ENCODE measurements at places on chromosomes 2 and 18. TPM values are rescaled to one million over a fixed set of nuclear protein-coding genes. Genes with fewer than 3 reads are reported as not detected.

Gene PLGLB2
- total RNA-seq = 5.6 TPM

Gene ANKRD30BL
- total RNA-seq = not detected

Gene LINC00305
- total RNA-seq = not detected

Gene UGT1A1
- total RNA-seq = 0.49 TPM

Gene SFTPB
- total RNA-seq = 6,615 TPM

Gene MYOM1
- 4.6 TPM for total RNA-seq

Gene RGPD8
- total RNA-seq = 51.1 TPM

Gene L3MBTL4
- total RNA-seq = 16.8 TPM

Gene HAAO
- 13.0 TPM for total RNA-seq

Gene TNFRSF11A
- total RNA-seq = 7.8 TPM

Gene CNRIP1
- total RNA-seq = 29.3 TPM

Gene PIEZO2
- total RNA-seq = 33.2 TPM

Gene CAVIN2
- total RNA-seq = 160 TPM

Gene KCNG2
- total RNA-seq = 1.7 TPM

Gene GPBAR1
- 0.60 TPM for total RNA-seq

Gene HES6
- total RNA-seq = 12.5 TPM

DNA sequence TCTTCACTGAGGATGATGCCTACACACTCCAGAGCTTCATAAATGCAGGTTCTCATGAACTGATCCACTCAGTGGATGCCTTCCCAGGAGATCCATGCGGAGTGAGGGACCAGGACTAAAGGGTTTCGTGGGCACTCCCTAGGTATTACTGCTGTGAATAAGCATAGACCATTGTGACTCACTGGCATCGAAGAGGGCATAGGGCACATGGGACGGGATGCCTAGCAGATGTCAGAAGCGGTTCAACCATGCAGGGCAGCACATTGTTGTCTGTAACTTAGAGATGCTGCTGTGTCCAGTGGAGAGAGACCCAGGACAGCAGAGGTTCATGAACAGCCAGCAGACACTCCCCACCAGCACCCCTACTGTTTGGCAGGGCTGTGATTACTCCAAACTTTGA, 17.2 kb downstream of the GKN2 start:
- no peak for DNase-seq

DNA sequence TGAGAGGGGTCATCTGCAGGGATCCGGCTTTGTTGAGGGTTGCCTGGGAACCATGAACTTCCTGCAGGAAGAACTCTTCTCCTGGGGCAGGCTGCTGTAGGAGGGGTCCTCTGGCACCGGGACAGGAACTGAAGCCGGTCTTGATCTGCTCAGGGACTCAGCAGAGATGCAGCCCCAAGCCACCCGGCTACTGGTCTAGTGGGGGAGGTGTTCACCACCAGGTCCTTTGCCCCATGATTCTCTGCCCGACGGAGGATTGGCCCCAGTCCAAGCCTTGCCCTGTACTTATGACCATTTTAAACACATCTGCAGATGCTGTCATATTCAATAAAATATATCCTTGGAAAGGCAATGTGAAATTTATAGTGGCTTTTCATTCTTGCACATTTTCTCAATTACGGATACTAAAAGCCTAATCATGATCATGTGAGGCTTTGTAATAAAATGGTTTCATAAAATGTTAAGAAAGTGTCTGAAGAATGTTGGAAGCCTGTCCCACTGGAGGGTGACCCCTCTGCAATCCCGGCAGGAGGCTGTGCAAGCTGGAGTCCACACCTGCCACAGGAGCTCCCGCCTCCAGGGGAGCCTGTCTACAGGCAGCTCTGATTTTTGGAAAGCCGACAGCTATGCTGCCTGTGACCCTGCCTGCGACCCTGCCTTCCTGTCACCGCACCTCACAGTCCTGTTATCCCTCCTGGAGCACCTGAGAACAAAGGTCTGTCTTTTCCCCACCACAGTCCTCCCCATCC, 98.8 kb upstream of the TAF1B start:
- peak; percentile 16 for DNase-seq

DNA sequence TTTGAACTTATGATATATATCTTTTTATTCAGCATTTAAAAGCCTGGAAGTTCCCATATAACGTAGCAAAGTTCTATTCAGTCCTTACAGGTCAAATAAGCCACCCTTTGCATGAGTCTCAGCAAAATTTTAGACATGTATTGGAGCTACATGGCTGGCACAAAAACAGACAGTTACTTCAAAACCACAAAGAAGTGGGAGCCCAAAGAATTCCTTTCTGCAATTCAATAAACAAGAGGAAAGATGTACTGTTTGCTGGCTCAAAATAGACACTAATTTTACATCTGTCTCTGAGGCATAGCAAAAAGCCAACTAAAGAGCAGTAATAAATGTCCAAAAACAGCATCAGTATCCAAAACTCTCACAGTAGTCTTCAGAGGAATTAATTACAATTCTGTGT, 87.0 kb downstream of the ZEB2 start:
- DNase-seq = no peak

DNA sequence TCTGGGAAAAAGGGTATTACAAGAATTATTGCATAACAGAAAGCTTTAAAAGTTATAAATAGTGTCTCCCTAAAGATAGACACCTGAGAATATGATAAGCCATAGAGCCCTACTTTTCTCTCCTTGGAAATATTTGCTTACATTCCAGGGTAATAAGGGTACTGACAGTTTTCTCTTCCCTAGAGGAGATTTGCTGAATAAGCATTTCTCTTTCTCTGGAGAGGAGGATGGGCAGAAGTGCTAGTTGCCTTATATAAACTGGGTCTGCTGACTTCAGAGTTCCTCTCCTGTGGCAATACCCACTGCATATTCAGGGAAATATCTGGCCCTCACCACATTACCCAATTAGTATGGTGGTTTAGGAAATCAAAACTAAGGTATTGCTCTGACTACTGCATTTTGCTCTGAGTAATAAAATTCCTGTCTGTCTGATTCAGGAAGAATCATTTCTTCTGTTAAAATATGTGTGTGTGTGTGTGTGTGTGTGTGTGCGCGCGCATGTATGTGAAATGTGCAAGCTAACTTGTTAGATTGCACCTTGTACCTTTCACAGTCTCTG, 1391.3 kb downstream of the DSC3 start:
- no peak for DNase-seq

- DNase-seq = no peak
Observed at GRCh38 chr18:48979944-48980890, 29.5 kb upstream of the SMAD7 start.

DNA sequence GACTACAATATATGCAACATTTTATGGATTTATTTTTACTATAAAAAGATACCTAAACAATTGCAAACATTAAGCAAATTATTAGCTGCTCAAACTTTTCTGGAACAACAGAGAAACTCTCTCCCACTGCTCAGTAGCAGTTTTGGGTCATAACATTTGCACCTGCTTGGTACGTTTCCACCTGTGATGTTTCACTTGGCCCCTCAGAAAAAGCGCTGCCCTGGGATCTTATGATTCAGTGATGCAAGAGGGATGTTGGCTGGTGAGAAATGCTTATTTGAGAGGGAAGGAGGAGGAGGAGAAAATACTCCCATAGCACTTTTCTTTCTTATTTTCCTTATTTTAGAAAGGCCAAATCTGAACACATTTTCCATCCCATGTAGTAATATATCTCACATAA, 9.2 kb downstream of the IRS1 start:
- no peak for DNase-seq

- DNase-seq = no peak
Observed at GRCh38 chr2:191145769-191146471, 4.9 kb downstream of the STAT4 start.

DNA sequence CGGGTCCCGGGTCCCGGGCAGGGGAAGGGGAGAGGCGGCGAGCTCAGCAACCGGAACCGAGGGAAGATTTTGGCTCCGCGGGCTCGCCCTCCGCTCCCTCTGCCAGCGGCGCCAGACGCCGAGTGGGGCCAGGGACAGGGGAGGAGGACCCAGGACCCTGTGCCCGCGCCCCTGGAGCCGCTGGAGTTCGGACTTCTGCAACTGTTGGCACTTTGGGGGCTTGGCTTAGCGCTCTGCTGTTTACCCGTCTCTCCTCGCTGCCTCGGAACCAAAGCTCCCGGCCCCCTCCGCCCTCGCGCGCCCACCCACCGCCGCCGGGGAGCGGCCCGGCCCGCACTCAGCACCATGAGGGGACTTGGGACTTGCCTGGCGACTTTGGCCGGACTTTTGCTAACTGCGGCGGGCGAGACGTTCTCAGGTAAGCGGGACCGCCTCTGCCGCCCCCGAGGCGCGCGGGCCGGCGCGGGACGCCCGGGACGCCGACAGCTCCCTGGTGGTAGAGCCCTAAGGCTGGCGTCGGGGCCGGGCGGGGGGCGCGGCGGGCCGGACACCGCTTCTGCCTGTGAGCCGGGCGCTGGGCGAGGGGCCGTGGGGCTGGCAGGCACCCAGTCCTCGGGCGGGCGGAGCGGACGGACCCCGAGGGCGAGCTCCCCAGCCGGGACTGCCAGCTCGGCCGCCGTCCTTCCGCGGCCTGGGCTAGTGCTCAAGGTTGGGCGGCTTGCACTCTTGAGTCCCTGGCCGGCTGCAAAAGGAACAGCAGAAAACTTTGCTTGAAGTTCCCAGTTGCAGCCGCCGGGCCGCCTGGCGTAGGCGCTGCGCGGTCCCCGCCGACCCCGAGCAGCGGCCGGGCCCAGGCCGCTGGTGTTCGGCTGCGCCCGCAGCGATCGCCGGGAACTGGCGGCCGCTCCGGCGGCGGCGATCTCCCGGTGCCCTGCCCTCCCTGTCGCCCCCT, 634 bp downstream of the PTPRM start:
- DNase-seq = peak; percentile 78

GRCh38 chr2:18067588-18068384, 189.3 kb downstream of the KCNS3 start:
- DNase-seq = peak; percentile 23

GRCh38 chr2:74583504-74583903, 29.0 kb downstream of the DOK1 start:
- no peak for DNase-seq

DNA sequence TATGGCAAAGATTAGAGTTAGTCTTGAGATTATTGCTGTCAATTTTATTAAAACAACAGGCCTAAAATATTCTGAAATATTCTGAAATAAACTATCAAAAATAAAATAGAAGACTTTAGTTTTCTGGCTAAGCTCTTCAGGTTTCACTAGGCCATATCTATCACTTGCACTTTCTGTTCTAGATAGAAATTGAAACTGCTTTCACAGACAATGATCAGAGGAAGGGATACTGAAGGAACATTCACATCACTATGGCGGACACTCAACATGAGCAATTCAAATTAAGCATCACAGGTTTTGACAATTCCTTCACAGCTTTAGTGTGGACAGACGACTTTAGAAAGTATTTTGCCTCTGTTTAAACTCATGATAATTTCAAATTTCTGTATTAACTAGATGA, 586.4 kb upstream of the REG3G start:
- DNase-seq = no peak

- DNase-seq = peak; percentile 9
Observed at GRCh38 chr2:134087371-134087921, 166.4 kb upstream of the MGAT5 start.

- DNase-seq = peak; percentile 83
Observed at GRCh38 chr2:140929849-140930248, 1201.0 kb downstream of the LRP1B start.

DNA sequence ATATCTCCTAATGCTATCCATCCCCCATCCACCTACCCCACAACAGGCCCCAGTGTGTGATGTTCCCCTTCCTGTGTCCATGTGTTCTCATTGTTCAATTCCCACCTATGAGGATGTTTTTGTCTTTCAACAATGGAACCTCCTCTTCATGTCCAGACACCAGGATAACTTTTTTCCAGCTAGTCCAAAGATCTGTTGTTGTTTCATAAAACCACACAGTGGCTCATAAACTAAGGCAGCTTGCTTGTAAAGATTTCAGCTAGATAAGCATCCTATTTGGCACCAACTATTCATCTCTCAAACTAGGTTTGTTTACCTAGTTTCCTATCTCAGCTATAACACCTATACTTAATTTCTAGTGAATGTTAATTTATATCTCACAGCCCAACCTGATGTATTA, 937.7 kb downstream of the TRIB2 start:
- no peak for DNase-seq

- DNase-seq = no peak
Observed at GRCh38 chr2:51510303-51510702, 478.4 kb upstream of the NRXN1 start.

GRCh38 chr18:57902721-57903120, 99.6 kb upstream of the ATP8B1 start:
- no peak for DNase-seq

- no peak for DNase-seq
Observed at GRCh38 chr2:240155048-240155744, 14.7 kb upstream of the OTOS start.

DNA sequence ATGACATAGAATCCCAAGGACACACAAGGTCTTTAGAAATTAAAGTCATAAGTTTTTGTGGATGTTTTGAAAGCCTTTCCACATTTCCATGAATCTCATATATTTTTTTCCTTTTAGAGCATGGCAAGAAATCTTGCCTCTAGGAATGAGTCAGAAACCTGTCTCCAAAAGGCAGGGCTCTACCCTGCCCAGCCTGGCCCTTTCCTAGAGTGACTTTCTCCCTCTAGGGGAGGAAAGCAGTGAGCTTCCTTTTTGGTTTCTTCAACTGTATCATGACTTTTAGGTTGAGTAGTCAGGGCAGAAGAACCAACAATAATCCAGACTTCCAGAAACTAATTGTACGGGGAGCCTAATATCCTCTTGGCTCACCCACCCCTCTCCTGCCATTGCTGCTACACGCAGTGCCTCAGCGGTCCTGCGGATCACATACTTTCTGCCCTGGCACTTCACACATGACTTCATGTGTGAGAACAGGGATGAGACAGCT, 300.3 kb downstream of the AGPS start:
- DNase-seq = no peak

- DNase-seq = no peak
Observed at GRCh38 chr2:16746833-16747232, 81.2 kb upstream of the CYRIA start.

DNA sequence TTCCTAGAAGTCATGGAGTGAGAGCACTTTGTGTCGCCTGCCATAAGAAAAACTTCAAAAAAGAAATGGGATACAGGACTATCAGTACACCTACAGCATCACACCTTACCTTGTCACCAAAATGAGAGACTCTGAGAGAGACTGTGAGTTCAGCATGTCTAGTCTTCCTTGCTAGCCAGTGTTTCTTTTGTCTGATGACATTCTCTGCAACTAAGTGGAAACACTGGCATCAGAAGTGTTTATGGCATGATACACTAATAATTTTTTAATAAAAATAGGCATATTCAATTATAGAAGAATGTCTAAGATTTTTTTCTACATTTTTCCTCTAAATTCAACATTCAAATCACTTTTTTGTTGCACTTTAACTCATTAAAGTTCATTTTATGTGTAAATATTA, 9.0 kb downstream of the RBM43 start:
- no peak for DNase-seq

GRCh38 chr2:19353721-19354050, 4.7 kb downstream of the OSR1 start:
- DNase-seq = no peak

DNA sequence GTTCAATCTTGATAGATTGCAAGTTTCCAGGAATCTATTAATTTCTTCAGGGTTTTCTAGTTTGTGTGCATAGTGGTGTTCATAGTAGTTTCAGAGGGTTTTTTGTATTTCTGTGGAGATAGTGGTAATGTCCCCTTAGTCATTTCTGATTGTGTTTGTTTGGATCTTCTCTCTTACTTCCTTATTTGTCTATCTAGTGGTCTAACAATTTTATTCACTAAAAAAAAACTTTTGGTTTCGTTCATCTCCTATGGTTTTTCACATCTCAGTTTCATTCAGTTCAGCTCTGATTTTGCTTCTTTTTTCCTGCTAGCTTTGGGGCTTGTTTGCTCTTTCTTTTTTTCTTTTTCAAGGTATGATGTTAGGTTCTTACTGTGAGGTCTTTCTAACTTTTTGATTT, 94.5 kb downstream of the SNTG2 start:
- DNase-seq = no peak
